ENCODE measurements at places on chromosomes 5 and 9.
A peak's percentile ranks its signal among the peaks of the same experiment; 100 is the strongest.

GRCh38 chr9:34577400-34578240 lies 11.9 kb downstream of the CNTFR start:
- DNase-seq: no peak

DNA sequence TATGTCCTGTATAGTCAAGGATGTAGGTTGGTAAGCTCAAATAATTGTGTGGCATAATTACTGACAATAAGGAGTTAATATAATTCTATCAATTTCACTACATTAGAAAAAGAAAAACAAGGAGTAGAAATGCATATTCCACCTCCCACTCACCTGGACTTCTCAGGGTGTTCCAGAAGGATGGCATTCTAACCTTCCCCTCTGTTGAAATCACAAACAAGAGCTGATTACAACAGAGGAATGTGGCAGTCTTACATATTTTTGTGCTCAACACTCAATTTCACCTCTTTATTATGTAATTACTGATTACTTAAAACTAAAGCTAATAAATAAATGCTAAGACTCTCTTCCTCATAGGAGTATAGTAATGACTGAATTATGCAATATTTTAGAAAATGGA lies 745.3 kb downstream of the DTWD2 start:
- no peak for DNase-seq

DNA sequence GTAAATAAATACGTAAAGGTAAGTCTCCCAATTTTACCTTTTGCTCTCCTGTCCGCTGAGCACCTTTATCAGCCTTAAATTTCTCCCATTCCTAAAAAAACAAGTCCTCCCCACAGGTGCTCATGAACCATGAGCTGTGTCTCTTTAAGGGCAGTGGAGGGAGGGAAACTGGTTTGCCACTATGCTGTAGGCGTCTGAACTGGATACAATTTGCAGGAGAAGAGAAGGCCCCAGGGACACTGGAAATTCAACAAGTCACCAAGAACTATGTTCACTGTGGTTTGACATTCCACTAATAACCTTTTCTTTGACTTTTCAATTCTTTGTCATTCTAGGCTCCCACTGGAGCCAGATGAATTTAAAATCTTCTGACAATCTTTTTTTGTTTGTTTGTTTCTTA lies 72.2 kb downstream of the LHFPL2 start:
- DNase-seq: no peak

DNA sequence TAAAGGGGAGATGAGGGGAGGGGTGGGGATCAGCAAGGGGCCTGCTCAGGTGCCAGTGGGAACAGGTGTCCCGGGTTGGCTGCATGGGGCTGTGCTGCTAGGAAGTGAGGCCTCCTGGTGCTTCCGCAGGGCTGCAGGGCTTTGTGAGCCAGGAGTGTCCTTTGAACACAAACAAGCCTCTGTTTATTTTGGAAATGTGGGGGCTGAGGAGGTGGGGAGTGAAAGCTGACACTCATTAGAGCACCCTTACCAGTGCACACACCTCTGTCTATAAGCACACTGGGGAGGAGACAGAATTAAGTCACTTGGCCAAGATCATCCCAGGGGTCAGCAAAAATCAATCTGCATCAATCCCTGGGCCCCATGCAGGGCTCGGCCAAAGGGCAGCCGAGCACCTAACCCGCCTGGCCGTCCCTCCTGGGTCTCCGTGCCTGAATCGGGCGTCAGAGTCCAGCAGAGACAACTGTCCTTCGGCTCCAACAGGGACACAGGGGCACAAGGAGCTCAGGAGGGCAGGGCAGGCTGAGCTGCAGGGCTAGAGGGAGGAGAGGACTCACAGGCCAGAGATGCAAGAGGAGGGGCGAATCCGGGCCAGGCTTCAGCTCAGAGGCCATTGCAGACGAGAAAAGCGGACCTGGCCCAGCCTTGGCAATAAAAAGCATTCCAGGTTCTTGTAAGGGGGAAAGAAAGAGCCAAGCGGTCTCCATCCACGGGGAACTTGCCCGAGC lies 99.8 kb downstream of the VAV2 start:
- DNase-seq: peak; percentile 80

DNA sequence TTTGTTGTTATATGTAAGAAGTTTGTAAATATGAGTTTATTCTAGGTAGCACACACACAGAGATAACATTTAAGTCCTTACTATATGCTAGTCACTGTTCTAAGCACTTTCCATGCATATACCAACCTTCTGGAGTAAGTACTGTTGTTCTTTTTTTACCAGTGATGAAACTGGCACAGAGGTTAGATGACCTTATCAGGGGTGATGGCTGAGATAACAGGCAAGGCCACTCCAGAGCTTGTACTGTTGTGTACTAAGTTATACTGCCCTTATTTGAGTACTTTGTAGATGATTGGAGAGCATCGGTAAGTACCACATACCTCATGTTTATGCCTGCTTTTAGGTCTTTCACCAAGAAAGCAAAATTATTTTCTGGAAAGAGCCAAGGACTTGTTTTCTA lies 6.2 kb downstream of the POLR1E start:
- DNase-seq: no peak

DNA sequence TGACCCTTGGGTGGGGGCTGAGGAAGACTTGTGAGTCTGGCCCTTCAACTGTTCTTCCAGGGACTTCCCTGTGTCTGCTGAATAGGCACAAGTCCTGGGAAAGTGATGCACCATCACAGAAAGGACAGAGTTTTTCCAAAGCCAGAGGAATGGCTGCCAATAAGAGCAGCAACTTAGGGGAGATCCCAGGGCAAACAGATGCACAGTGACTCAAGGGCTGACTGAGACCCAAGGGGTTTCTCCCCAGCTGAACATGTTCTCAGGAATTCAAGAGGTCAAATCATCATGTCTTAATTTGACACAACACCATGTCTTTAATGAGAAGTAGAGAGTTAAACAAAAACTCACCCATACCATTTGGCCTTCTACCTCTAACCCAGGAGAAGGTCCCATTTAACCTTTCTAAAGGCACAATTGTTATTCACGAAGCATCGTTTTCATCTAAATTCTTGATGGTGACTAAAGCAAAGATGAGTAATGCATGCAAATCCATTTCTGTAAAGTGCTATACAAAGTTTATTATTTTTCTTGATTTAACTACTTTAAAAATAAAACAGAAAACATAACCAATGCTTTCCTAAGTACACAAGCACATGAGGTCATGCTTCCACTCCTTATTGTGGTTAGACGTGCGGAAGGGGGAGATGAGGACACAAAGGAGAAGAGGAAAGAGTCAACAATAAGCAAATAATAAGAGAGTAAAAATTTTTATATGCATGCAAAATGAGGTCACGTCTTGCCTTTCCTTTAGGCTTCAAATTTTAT lies 324.1 kb downstream of the PLK2 start:
- DNase-seq: no peak

- DNase-seq: peak; percentile 57
Observed at GRCh38 chr5:157961176-157961575, 102.2 kb upstream of the CLINT1 start.

- DNase-seq: no peak
Observed at GRCh38 chr5:55582256-55582655, 47.5 kb upstream of the PLPP1 start.

- no peak for DNase-seq
Observed at GRCh38 chr9:14148501-14149103, 165.3 kb downstream of the NFIB start.

GRCh38 chr9:6488395-6488794 lies 75.4 kb downstream of the UHRF2 start:
- DNase-seq: no peak

DNA sequence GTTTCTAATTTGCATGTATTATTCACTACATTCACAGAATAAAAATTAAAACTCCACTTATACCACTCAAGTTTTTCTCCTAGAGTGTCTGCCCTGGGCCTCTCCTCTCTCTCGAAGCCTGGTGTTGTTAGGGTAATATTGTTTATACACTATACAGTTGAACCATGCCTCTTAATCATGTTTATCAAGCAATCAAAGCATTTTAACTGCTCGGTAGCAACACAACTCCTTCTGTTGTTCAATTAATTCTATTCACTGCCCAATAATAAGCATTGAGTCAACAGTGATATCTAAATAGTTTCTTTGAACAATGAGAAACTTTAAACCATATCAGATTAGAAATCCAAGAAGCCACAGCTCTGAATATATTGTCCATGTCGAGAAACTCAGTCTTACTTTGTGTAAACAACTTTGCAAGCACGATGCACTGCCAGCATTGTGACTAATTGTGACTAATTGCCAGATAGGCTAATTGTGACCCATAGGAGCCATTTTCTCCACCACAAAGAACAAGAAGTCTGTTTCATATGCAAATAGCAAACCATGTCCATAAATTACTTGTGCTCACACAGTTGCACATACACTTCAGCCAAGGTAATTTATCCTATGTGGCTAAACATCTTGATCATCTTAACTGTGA lies at the start of gene DNAH5:
DNAH5 (minus strand) TSS at position 129 of the 640 bp plus-strand sequence. CDS start 250 bp downstream, outside the sequence.
- no peak for DNase-seq

- DNase-seq: no peak
Observed at GRCh38 chr5:174872271-174872670, 147.9 kb downstream of the MSX2 start.

DNA sequence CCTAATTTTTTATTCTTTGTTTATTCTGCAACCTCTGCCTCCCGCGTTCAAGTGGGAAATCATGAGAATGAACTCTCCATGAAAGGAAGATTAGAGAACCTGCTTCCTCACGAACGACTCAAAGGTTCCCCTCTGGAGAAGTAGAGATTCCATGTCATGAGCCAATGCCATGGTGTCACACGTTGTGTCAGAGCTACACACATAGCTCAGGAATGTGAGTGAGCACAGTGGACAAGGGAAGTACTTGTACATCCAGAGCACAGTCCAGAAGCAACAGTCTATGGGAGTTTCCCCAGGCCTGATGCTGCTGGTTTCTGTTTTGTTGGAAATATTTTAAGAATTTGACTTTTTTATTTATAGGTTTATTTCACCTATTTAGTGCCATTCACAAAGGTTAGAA lies 26.8 kb upstream of the PPP2CA start:
- no peak for DNase-seq

DNA sequence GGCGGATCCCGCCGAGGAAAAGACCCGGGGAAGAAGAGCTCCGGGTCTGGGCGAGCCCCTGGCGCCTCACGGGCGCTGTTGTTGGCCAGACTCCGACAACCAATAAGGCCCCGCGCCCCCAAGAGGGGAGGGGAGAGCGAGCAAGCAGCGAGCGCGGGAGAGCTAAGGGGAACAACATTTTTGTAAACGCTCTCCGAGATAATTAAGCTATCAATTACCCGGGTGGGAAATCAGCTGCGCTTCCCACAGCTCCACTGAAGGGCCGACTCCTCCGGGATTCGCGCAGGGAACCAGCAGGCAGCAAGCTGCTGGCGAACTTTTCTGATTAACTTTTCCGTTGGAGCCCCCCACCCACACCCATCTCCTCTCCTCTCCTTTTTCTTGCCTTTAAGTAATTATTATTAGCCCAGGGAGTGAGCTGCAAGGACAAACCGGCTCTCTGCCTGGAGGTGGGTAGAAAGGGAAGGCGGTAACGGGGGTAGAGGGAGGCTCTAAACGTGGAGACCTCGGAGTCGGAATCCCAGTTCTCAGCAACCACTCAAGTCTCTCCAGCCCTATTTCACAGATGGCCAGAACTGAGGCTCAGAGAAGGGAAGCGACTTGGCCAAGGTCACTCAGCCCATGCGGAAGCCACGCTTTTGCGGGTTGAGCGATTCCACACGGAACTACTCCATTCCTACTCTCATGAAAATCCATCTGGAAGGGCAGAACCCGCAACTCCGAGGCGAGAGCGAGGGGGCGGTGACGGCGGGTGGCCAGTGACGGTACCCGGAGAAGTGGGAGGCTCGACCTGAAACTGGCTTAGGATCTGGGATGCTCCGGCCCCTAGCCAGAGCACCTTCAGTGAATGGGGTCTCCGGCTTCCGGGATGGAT lies 1.3 kb downstream of the ASTN2 start:
- DNase-seq: peak; percentile 24

- no peak for DNase-seq
Observed at GRCh38 chr9:38771593-38771992, 51.7 kb upstream of the FAM240B start.

DNA sequence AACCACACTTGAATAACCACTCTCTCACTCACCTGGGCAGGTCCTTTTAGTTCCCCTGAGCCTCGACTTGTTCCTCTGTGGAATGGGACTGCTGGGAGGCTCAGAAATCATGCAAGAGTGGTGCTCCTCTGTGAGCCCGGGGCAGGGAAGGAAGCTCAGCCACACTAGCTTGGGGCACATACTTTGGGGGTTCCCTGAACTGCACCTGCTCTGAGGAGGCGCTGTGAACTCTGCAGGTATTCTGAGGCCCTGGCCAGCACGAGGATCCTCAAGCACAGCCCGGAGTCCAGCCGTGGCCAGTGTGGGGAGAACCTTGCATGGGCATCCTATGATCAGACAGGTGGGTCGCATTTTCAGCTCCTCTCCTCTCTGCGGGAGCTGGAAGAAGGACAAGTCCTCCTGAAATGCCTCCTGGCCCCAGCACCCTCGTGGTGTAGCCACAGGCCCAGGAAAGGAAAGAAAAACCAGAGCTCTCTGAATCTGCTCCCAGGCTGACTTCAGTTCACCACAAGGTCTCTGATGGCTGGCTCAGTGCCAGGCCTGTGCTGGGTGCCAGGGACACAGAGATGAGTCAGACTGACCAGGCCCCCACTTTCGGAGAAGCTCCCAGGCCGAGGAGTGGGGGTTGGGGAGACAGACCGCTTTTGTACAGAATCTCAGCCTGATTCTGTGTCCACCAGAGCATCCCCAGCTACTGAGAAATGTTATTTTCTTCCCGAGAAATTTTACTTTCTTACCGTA lies 11.9 kb downstream of the GLIPR2 start:
- peak; percentile 4 for DNase-seq

DNA sequence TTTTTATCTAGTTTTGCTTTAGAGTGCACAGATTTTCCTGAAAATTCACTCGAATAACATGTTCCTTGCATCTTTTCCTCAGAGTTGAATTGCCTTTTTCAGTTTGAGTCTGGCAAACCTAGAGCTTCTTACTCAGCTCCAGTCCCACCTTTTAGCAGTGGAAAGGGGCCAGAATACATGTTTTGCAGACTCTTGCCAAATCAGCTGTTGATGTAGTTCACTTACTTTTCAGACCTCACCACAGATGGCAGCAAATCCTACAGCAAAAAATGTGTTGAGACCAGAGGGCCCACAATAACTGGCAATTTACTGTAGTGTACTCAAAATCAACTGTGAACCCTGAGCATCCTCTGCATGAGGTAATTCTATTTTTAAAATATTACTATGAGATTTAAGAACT lies 545.2 kb upstream of the ACO1 start:
- DNase-seq: no peak

GRCh38 chr5:137621861-137622823 lies 113.7 kb downstream of the KLHL3 start:
- no peak for DNase-seq

DNA sequence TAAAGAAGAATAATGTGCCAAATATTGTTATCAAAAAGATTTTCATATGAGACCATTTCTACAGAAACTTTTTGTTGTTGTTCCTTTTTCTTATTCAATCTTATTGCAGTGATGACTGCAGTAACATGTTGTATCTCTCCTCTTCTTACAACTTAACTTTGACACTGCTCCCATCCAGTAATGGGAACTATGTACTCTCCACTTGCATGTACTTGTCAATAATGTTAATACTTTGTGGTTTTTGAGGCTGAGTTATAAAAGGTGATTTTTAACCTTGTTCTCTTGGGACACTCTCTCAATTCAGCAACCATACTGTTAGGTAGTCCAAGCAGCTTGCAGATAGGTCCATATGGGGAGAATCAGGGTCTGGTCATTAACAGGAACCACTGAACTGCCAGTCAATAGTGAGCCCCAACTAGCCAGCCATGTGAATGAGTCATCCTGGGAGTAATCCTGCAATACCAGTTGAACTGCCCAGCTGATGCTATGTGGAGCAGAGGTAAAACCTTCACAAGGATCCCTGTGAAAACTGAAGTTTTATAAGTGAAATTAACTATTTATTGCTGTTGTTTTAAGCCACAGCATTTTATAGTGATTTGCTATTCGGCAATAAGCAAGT lies 199.6 kb upstream of the DAB2 start:
- DNase-seq: no peak

- DNase-seq: no peak
Observed at GRCh38 chr9:115373710-115374045, 255.7 kb upstream of the TNC start.

Data from NCI-H2029 (cell line).